Right lung (tissue), 10 donors: ENCODE measurements at places on chromosomes 7 and 10.
A peak's percentile ranks its signal among the peaks of the same experiment; 100 is the strongest.

DNA sequence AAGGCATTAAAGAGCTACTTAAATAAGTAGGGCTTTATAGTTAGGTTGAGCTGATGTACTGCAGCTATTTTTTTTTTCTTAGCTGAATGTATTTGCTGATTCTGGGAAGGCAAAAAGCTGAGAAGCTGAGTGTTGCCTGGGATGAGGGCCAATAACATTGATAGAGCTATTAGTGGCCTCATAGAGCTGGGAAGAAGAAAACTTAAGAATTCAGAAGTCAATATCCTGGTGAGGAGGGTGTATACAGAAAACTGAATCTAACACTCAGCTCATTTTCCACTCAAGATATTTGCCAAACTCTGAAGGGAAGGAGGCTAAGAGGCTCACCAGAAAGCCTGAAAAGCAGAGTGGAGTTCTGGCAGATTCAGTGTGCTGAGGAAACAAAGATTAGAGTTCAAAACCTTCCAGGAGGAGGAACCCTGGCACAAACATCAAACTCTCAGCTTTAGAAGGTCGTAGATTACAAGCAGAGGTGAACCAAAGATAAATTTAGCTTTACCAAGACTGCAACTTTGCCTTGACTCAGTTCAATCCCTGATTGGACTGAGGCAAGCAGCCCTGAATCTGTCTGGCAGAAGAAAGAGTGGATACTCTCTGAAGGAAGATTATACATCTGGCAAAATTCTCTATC is 11.3 kb downstream of the PPP1R3C start:
- DNase-seq, result no peak

DNA sequence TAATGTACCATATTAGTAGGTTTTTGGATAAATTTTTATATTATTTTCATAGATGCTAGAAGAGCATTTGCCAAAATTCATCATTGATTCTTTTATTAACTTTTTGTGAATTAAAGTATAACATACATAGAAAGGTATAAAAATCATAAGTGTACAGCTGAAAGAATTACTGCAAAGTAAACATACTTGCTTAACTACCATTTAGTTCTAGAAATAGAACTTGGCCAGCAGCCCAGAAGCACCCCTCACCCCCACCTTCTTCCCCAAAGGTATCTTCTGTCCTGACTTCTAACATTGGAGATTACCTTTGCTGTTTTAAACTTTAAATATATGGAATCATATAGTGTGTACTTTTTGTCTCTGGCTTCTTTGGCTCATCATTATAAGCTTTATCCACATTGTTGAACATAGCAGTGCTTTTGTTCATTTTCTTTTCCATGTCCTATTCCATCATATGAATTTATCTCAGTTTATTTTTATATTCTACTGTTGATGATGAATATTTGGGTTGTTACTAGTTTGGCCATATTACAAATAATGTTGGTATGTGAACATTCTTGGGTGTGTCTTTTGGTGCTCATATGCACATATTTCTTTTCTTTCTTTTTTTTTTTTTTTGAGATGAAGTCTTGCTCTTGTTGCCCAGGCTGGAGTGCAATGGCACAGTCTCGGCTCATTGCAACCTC is 142.8 kb downstream of the ADK start:
- DNase-seq, result peak; percentile 23

DNA sequence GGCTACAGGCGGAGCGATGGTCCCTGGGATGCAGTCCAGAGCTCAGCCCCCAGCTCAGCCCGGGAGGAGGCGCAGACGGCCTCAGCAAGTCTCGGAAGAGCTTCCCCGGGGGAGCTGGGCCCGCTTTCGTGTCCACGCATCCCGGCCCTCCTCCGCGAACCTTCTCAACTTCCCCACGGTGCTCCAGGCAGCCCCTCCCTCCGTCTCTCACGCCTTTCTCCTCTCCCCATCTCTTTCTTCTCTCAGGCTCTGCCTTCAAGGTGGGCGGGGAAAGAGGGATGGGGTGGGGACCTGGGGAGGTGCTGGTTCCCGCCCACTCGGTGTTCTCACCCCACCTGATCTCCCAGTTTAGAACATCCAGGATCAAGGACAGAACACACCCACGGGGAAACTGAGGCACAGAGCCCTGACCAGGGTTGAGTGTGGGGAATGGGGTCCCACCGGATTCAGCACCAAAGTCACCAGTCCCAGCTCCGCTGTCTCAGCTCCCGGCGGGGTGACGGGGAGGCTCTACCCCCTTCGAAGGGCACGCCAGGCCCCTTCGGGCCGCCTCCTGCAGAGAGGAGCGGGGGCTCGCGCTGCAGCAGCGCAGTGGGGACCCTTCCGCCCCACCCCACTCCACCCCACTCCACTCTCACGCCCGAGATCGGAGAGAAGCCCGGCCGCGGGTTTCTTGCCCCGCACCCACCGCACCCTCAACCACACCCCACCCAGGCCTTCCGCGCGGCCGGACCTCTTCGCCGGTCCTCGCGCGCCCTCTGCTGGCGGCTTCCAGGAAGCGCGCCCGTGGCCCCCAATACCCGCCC is 18.2 kb downstream of the POLL start:
- DNase-seq, result peak; percentile 65

GRCh38 chr7:150569245-150569955 is 2.2 kb downstream of the GIMAP4 start:
- DNase-seq, result no peak

GRCh38 chr7:751826-752225 is 24.7 kb upstream of the PRKAR1B start:
- DNase-seq, result no peak

DNA sequence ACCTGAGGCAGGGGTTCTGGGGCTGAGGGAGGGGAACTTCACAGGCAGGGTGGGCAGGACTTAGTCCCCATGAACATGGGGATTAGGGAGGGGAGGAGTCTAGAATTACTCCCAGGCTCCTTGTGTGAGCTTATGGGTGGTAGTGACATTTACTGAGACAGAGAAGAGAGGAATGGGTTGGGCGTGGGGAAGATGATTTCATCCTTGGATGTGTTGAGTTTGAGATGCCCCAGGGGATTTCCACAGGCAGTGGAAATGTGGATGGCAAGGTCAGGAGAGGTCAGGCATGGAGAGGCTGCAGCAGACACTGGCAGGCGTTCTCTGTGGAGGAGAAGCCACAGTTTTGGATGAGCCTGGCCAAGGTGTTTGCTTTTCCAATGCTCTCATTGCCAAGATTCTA is 26.4 kb upstream of the GSDME start:
- DNase-seq, result no peak

DNA sequence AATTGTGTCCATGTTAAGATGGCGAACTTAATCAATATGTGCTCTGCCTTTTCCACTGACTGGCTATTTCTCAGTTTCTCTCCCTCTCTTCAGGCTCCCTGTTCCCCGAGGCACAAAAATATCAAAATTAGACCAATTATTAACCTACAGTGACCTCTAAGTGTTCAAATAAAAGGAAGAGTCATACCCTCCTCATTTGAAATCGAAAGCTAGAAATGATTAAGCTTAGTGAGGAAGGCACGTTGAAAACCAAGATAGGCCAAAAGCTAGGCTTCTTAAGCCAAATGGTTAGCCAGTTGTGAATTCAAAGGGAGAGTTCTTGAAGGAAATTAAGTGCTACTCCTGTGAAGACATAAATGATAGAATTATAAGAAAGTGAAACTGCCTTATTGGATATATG is 81.1 kb upstream of the MBL2 start:
- DNase-seq, result no peak

DNA sequence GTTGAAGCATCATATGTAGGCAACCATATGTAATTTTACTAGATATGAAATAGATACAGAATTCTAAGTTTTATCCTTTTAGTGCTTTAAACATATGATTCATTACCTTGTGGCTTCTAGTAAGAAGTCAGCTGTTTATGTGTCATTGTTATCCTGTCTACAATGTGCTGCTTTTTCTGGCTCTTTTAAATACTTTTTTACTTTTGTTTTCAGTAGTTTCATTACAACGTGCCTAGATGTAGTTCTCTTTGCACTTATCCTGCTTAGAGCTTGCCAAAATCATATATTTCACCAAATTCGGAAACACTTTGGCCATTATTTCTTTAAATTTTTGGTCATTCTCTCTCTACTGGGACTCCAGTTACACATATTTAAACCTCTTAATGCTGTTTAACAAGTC is 26.4 kb downstream of the YAE1 start:
- DNase-seq, result no peak

DNA sequence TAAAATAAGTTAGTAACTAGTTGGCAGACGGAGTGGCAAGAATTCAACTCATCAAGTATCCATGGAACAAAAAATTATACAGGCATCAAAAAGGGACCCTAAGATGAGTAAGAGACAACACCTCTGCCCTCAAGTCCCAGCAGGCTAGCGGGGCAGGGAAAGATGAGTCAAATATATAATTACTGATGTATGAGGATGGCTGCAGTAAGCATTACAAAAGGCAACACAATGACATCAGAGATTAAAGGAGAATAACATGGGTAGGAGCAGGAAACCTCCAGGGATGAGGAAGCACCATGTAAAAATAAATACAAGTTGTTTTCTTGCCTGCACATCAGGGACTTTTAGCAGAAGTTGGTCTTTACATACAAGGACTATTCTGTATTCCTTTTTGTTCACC is 49.4 kb downstream of the SCRN1 start:
- DNase-seq, result no peak

GRCh38 chr10:118471863-118472262 is 123.6 kb downstream of the PRLHR start:
- no peak for DNase-seq

- no peak for DNase-seq
These were observed 125.8 kb downstream of the RAPGEF5 start for GRCh38 chr7:22231141-22231540.

DNA sequence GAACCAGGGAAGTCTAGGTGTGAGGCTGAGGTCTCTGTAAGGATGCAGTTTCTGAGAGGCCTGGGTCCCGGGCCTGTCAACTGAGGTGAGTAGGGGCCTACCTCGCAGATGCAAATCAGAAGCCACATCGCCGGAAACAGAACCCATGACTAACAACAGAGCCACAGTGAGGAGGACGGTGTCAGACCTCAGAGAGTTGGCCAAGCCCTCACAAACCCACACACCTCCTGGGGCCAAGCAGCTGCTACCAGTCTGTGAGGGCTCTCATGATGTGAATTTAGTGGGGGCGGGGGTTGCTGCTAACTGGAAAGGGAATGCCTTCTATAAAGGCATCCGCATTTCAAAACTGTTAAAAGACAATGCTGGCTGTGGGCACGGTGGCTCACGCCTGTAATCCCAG is 103.0 kb downstream of the COBL start:
- DNase-seq, result no peak

DNA sequence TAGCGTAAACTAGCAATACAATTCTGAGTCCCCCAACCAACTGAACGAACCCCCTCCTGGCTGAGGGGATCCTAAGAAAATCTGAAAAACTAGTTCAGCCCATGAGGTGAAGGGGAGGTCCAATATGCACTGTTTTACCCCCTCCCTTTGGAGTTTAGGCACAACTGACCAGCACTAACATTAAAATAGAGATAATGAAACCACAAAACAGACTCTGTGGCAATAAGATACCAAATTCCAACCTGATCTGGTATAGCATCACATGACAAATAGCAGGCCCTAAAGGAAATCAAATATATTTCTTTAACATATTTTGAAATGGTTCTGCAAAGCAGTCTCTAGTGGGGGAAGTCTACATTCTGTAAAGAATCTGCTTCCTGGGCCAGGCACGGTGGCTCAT is 522.5 kb downstream of the TYW1 start:
- no peak for DNase-seq

GRCh38 chr10:122170802-122171201 is 100.3 kb upstream of the BTBD16 start:
- no peak for DNase-seq

DNA sequence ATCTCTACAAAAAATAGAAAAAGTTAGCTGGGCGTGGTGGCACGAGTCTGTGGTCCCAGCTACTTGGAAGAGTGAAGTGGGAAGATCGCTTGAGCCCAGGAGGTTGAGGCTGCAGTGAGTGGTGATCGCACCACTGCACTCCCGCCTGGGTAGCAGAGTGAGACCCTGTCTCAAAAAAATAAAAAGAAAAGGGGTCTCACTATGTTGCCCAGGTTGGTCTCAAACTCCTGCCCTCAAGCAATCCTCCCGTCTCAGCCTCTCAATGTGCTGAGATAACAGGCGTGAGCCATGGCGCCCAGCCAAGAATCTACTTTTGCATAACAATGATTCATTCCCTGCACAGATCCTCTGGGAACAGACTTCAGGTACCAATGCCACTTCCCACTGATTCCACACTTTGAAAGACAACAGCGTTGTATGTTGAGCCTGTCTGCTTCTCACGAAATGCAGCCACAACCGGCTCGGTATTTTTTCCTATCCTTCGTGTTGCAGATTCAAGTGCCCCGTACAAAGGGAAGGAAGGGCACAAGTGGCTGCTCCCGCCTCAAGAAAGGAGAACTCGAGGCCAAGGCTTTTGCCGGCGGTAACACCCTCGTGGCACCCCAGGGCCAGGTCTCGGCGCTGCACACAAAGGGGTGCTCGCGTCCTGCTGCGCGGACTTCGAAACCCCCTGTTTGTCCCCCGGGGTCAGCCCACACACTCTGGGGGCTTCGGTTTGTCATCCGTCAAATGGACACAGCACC is 745 bp downstream of the DAGLB start:
- peak; percentile 56 for DNase-seq

DNA sequence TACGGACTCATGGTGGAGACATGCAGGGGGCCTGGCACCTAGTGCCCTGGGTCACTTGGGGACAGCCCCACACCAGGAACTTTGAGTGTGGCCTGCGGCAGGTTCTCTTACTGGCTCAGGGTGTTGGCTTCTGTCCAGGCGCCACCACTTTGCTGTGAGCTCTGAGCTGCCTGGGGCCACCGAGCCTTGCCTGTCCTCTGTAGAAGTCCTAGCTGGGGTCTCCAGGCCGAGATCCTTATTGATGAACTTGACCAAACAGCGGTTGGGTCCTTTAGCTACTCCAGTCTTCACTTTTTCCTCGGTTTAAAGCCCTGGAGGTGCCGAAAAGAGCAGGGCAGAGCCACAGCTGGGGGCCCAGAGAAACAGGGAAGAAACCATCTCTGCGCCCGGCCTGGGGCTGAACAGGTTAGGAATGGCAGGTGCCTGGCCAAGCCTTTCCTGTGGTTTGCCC is 41.3 kb downstream of the ZNF467 start:
- DNase-seq, result no peak

DNA sequence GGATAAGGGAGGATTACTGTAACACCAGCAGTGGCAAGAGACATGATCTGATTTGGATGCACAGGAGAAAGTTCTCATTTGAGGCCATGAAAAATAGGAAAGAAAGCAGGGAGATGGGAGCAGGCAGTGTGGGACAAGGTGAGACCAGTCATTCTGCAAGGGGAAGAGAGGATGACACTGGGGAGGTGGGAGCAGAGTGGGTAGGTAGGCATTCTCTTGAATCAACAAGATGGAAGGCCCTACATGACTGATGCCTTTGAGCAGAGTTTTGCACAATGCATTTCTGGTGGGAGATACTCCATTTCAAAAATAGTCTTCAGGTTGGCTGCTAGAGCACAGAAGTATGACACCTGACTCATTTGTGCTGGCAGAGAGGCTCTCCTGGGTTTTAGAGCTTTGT is 10.5 kb downstream of the RPS24 start:
- no peak for DNase-seq

GRCh38 chr7:134890246-134891240 is 95.8 kb upstream of the AGBL3 start:
- DNase-seq, result no peak

- DNase-seq, result no peak
These were observed 164.8 kb downstream of the MAGI2 start for GRCh38 chr7:79288655-79289054.
